ENCODE measurements at places on chromosomes 3 and 15.

DNA sequence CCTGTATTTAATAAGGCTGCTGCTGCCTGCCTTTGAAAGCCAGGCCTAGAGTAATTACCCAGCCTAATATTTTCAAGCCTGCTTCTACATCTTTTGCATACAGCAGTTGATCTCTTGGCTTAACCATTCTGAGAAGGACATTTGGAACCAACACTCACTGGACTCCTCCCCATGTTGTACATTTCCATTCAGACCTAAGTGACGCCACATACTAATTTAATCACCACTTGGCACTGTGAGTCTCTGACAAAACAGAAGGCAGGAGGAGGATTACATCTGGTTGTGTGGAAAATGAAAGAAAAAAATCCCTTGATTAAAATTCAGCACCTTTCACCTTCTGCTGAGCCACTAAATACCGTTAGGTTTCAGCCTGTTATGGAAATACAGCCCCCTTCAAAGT is 102.2 kb upstream of the ARRDC4 start:
- DNase-seq, result no peak

DNA sequence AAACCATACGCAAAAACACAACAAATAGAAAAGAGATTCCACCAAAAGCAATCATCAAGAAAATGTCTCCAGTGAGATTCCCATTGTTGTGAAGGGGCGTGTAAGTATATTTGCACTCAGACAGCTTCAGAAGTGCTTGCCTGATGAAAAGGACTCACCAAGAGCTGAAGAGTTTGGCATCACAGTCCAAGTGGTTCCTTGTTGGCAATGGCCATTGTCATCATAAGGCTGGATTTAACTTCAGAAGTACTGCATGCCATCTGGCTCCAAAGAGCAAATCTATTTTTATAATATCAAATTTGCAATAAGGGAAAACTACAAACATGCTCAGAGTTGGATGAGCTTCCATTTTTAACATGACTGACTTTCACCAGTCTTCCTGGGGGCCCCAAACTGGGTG is 505.3 kb upstream of the NR2F2 start:
- DNase-seq, result no peak

DNA sequence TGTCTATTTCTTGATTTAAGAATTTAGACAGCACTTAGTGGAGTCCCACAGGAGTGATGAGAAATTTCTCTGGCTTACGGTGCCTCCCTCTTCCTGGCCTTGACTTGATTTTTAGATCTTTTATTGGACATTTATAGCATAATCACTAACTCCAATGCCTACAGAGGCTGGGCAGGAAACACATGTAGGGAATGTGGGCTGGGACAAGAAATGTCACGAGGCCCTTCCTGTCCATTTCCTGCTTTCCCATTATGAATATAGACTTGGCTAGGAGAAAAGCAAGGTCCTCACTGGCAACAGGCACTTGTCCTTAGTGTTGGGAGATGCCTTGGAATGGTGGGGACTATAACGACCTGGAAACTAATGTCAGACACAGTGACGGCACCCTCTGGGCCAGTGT is 100.3 kb downstream of the MYLK start:
- DNase-seq, result peak; percentile 54

DNA sequence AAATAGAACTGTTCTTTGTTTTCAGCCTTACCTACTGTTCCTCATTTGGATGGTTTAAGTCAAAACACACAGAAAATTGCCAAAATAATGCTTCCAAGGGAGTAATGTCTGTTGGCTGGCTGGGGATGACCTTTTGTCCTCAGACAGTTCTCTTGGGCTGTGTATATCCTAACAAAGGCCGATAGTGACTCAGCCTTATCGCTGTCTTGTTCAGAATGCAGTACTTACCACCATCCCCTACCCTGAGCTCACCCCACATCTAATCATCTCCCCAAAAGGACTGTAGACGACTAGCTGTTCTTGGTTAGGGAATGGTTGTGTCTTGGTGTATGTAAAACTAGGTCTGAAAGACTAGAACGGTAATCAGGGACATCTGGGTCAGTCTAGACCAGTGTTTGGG is 35.0 kb downstream of the RAB11A start:
- DNase-seq, result no peak

DNA sequence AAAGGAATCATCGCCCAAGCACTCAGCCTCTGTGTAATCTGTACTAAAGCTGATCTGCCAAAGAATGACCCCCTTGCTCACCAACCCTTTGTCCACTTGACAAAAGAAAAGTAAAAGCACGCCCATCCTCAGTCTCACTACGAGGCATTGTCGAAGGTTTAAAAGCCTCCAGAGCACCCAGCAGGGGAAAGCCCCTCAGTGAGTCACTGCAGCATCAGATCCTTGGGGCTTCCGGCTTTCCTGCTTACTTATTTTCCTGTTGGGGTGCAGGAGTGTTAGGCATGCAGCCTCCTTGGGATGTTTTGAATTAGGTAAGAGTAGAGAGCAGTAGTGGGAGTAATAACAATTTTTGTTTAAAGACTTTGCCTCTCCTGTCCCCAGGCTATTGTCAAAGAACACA is 216.1 kb downstream of the MTHFS start:
- DNase-seq, result no peak

GRCh38 chr15:47727676-47728075 is 10.4 kb downstream of the SEMA6D start:
- no peak for DNase-seq

GRCh38 chr15:39400002-39400401 is 180.9 kb upstream of the THBS1 start:
- DNase-seq, result no peak

GRCh38 chr3:112197131-112197530 is 64.1 kb upstream of the GCSAM start:
- DNase-seq, result no peak

DNA sequence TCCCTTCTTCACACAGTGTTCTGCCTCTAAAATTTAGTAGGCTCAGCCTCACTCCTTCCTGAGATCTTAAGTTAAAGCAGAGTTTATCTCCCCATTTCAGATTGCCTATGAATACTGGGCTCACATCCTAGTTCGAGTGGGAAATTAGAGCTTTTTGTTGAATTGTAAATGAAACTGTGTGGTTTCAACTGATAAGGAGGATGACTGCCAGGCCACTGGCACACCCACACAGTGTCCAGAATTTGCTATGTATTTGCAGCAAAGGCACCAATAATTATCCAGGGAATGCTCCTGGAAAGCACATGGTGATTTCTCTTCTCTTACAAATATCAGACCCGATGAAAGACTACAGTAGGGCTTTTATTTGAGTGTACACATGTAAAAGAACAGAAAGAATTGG is 308.1 kb upstream of the COL8A1 start:
- DNase-seq, result no peak

Data from LoVo (cell line).